ENCODE measurements at places on chromosomes 1 and 21.

GRCh38 chr21:16509476-16509875 lies 779.7 kb downstream of the USP25 start:
- no peak for DNase-seq

DNA sequence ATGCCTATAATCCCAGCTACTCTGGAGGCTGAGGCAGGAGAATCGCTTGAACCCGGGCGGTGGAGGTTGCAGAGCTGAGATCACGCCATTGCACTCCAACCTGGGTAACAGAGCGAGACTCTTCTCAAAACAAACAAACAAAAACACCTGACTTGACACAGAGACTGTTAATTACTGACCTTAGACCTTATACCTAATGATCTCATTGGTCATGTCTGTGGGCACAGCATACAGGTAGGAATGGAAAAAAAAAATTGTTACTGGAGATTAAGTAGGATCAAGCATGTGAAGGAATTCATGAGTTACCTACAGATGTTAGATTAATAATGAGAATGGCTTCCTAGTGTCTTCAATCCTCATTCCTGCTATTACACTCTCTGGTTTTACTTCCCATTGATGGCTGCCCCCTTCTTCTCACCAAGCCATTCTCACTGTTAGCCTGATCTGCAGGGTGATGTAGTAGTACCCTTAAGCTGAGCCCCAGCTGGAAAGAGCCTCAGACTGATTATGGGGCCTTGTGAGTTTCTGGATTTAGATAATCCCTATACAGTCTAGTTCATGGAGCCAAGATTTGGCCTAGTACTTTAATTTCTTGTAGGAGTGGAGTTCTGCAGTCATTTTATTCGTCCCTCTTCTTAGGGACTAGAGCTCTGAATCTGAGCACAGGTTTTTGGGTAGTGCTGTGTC lies 8.8 kb downstream of the TBCE start:
- no peak for DNase-seq

DNA sequence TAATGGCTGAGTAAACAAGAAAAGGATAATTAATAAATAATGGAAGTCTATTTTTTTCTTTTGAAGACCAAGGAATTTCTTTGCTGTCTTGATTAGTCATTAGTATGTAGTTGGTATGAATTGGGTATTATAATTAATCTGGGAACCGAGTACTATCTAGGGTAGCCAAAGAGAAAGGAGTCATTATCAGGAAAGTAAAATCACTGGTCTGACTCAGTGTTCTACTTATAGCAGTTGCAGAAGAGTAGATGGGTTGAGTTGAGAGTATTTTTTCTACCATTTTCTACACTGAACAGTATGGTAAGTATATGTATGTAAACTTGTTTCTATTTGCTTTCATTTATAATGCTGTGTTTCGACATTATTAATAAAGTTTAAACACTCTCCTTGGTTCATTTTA lies 26.6 kb downstream of the CDC14A start:
- no peak for DNase-seq

DNA sequence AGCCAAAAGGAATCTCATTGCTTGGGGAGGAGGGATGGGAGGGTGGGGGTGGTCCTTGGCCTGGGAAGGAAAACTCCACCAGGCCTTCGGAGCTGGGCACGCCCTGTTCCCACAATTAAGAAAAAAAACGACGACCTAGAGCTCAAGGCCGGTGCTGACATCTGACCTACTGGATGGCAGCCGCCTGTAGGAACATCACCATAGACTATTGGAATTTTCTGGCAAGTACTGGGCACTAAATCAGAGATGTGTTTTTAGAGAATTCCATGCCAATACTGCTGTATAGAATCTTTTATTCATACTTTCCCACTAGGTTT lies 729 bp downstream of the NADK start:
- no peak for DNase-seq

DNA sequence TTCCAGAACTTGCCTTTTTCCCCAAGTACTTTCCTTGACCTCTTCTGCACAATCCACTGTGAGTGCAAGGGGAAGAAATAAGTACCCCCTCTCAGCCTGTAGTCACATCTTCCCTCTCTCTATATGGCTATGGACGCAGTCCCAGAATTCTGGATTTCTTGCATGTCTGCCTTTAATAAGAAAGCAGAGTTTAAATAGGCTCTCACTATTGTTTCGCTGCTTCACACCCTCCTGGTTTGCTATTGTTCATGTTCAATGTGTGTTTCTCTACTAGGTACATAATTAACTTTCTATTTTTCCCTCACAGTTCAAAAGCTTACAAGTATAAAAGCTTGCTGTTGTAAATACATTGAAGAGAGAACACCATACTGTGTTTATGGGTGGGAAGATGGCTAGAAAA lies 181.5 kb upstream of the C1orf105 start:
- DNase-seq, result no peak

Measured in islet precursor cell (in vitro differentiated cells).